ENCODE measurements at places on chromosomes 5 and 9.

GRCh38 chr5:175840050-175840841 lies 31.1 kb upstream of the CPLX2 start:
- no peak overlapping the region for H3K27ac ChIP-seq
- no peak overlapping the region for H3K4me3 ChIP-seq
- DNase-seq, result no peak
- no peaks in the 10 kb centered on the region for H3K27me3 ChIP-seq
- no peaks in the 10 kb centered on the region for H3K4me1 ChIP-seq
- no peaks in the 10 kb centered on the region for H3K36me3 ChIP-seq

DNA sequence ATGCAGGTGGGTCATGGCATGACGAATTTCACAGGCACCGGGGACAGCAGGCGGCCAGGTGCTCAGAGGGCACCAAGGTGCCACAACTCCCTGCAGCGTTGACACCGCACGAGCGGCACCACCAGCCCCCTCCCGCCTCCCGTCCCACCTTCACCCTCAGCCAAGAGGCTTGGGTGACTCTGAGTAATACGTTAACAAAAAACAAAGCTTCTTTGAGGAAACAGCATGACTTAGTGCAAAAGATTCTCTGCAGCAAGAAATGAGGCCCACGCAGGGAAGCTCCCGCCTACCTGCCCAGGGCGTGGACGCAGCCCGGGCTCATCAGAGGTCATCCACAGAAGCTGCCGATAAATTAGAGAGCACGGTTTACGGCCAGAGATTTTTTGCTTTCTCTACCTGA lies 4.1 kb downstream of the TMEM250 start:
- peaks cover 7% of the 10 kb centered on the region for H3K36me3 ChIP-seq
- no peak for DNase-seq
- peaks cover 52% of the 10 kb centered on the region for H3K4me1 ChIP-seq
- no peak overlapping the region for H3K4me3 ChIP-seq
- H3K27me3 ChIP-seq, result no peaks in the 10 kb centered on the region

DNA sequence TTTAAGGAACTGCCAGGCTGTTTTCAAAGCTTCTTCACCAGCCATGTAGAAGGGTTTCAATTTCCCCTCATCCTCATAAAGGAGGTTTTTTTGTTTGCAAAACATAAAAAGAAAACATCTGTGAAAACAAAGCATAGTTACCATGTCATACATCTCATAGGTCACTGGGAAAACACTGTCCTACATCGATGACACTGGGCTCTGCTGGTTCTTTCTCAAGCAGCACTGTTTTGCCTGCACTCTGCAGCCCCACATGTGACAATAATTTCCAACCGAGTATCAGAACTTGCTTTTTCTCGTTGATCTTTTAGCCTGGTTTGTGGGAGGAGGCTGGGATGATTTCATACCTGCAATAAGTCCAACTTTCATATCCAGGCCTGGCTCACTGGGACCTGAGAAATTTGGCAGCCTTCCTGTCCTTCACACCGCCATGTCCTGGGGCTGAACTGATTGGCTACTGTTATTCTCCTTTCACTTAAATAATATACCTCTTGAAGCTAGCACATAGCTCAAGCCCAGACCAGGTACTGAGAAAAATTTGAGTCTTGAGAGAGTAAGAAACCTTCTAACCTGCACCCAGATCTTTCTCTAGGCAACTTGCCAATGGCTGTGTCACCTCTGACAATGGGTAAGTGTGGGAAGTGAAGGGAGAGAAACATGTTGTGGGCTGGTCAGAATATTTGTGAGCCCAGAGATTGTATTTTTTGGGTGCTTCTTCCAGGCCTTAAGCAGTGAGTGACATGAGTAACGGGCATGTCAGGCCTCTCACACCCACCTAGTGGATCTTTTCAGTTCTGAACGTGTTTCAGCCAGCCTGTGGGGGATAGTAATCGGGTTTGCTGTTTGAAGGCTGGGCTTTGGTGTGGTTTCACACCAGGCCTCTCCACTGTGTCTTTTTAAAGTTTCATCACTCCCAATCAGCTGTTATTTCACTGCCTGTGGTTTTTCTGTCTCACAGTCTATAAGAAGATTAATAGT lies 502.8 kb downstream of the NTRK2 start:
- H3K4me1 ChIP-seq, result no peaks in the 10 kb centered on the region
- DNase-seq, result no peak
- no peaks in the 10 kb centered on the region for H3K36me3 ChIP-seq
- no peak overlapping the region for H3K27ac ChIP-seq

DNA sequence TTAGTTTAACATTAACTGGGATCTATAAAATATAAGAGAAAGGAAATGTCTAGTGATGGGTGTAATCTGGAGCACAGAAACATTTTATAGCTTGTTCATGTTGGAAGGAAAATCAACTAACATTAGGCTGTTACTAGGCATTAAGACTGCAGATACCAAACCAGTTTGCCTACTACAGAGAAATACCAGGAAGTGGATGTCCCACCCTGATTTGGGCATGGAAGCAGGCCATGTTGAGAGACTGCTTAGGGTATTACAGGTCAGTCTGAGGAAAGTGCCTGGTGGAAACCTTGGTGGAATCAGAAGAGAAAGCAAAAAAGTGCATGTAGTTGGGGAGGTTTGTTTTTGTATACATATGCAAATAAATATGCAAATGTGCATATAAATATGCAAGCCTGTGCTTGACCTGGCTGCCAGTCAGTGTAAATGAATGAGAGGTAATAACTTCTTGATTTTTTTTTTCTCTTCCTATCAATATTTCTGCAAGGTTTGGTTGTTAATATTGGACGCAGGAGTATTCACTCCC lies 9.6 kb upstream of the CCDC112 start:
- peaks cover 20% of the 10 kb centered on the region for H3K27me3 ChIP-seq
- no peak overlapping the region for H3K27ac ChIP-seq
- no peaks in the 10 kb centered on the region for H3K36me3 ChIP-seq
- no peak for DNase-seq

DNA sequence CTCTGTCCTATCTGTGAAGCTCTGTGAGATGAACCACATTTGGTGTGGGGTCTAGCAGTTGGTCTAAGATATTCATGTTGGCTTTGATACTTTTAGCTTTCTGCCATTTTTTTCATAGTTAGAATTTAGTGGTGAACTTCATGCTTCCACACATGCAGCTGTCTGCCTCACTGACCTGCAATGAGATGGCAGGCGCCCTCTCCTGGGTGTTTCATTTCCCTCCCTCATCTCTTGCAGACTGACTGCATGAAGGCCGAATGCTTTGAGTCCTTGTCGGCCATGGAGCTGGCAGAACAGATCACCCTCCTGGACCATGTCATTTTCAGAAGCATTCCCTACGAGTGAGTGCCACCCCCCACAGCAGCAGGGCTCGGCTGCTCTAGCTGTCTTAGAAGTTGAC lies 26.1 kb upstream of the CKMT2 start:
- no peak overlapping the region for H3K4me3 ChIP-seq
- H3K36me3 ChIP-seq, result peaks cover 11% of the 10 kb centered on the region
- H3K27me3 ChIP-seq, result no peaks in the 10 kb centered on the region
- peaks cover 24% of the 10 kb centered on the region for H3K4me1 ChIP-seq
- no peak overlapping the region for H3K27ac ChIP-seq

GRCh38 chr5:115463983-115464382 lies 80.6 kb downstream of the FEM1C start:
- DNase-seq, result no peak
- peaks cover 34% of the 10 kb centered on the region for H3K27me3 ChIP-seq
- H3K4me3 ChIP-seq, result no peak overlapping the region
- no peak overlapping the region for H3K27ac ChIP-seq
- H3K4me1 ChIP-seq, result peaks cover 4% of the 10 kb centered on the region

DNA sequence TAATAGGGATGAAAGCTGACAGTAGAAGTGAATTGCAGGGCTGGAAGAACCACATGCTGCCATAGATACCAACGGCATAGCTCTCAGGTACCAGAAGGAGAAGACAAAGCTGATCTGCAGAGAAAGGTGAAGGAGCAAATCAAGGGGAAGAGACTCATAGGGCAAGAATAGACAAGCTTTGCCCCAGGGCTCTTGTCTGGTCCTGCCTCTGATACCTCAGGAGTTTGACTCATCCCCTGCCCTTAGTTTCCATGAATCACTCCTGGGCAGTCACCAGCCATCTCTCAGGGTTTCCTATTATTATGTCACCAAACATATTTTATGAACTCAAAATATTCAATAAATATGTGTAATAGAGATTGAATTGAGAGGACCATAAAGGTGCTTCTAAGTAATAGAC lies 800.9 kb downstream of the DNAH5 start:
- no peak for DNase-seq
- no peaks in the 10 kb centered on the region for H3K36me3 ChIP-seq
- no peaks in the 10 kb centered on the region for H3K4me1 ChIP-seq
- no peak overlapping the region for H3K4me3 ChIP-seq

GRCh38 chr5:168193493-168194250 lies 97.8 kb upstream of the WWC1 start:
- H3K36me3 ChIP-seq, result no peaks in the 10 kb centered on the region
- DNase-seq, result no peak
- H3K27ac ChIP-seq, result no peak overlapping the region
- no peak overlapping the region for H3K4me3 ChIP-seq

- no peaks in the 10 kb centered on the region for H3K36me3 ChIP-seq
- H3K27me3 ChIP-seq, result no peaks in the 10 kb centered on the region
- no peak for DNase-seq
Observed at GRCh38 chr9:106286249-106286648, 576.7 kb upstream of the ZNF462 start.

DNA sequence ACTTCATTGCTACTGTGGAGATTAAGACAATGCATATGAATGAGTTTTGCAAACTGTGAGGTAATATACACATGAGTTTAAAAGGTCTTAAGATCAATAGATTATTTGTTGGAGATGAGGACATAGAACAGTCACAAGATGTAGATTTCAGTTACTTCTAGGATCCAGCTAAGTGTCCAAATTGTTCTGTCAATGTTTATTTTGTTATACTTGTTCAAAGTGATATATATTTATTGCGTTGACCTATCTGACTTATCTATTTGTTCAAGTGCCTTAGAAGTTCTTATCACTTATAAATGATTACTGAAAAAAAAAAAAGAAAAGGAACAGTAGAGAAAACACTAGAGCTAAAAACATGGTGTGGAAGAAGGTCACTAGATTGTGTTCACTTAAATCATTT lies 75.6 kb upstream of the GRIN3A start:
- H3K4me3 ChIP-seq, result no peak overlapping the region
- H3K27ac ChIP-seq, result no peak overlapping the region
- no peak for DNase-seq
- H3K36me3 ChIP-seq, result no peaks in the 10 kb centered on the region
- no peaks in the 10 kb centered on the region for H3K27me3 ChIP-seq
- no peaks in the 10 kb centered on the region for H3K4me1 ChIP-seq

- no peak overlapping the region for H3K4me3 ChIP-seq
- no peak overlapping the region for H3K27ac ChIP-seq
- no peaks in the 10 kb centered on the region for H3K36me3 ChIP-seq
- no peak for DNase-seq
Observed at GRCh38 chr5:95261437-95262175, 23.3 kb downstream of the MCTP1 start.

- no peak for DNase-seq
- peaks cover 9% of the 10 kb centered on the region for H3K27me3 ChIP-seq
- H3K36me3 ChIP-seq, result no peaks in the 10 kb centered on the region
- no peak overlapping the region for H3K4me3 ChIP-seq
- no peaks in the 10 kb centered on the region for H3K4me1 ChIP-seq
Observed at GRCh38 chr5:141040093-141040770, 10.9 kb upstream of the PCDHB1 start.

DNA sequence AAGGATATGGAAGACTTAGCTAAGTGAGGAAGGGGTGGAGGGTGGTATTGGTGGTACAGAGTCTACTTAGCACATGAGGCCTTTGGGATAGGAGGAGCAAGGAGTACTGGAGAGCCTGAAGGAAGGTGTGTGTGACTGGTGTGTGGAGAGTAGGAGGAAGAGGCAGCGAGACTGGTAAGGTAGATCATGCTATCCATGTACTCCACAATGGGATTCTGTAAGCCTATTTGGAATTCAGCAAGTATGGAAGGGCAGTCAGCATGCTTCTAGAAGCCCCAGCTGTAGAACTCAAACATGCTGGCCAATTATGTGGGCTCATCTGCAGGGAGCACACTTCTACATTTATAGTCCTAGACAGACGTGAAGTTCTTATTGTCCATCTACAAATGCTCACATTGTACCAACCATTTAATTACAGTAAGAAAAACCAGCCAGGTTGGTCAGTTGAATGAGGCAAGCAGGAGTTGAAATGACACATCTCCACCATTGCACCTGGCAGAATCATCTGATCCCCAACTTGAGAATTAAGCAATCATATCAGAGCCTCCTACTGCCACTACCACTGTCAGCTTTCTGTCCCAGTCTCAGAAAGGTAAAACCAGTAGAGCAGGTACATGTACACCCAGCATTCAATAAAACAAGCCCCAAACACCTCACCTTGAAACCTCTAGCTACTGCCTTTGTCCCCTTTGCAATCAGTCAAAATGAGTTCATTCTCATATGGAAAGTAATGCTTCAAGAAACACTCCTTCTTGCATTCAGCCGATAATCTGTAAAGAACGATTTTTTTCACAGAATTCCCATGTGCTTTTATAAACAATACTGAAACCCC lies 60.9 kb upstream of the GLRX start:
- H3K27ac ChIP-seq, result peak overlapping the region; percentile 2
- no peak overlapping the region for H3K4me3 ChIP-seq
- no peak for DNase-seq
- H3K27me3 ChIP-seq, result no peaks in the 10 kb centered on the region
- H3K4me1 ChIP-seq, result peaks cover 11% of the 10 kb centered on the region
- H3K36me3 ChIP-seq, result peaks cover 10% of the 10 kb centered on the region

DNA sequence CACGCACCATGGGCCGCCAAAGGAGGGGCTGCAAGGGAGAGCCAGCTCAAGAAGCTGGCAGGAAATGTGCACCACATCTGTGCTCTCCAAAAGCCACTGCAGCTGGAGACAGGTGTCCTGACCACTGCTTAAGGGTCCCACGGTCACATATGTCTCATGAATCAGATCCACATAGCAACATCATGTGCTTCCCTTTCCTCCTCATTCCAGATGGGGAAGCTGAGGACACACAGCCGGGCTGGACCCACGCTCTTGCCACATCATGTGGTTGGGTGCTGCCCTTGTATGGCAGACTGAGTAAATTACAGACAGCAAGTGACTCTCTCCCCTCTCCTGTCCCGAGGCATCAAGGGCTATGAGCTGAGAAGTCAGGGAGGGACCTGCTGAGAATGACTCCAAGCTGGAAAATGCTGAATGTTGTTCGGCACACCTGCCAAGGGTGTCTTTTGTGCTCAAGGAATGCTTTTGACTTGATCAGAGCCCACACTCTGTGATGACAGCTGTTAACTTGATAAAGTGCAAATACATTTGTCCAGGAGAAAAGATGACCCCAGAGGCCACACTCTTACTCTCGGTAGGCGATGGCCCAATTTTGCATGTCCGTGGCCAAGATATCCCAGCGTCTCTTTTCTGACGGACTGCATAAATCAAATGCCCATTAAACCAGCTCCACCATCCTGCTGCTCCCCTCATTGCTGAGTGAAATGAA lies 58.2 kb downstream of the NSUN2 start:
- peaks cover 23% of the 10 kb centered on the region for H3K27me3 ChIP-seq
- no peak for DNase-seq
- no peak overlapping the region for H3K27ac ChIP-seq
- H3K4me3 ChIP-seq, result no peak overlapping the region
- no peaks in the 10 kb centered on the region for H3K4me1 ChIP-seq

GRCh38 chr9:103361906-103362305 lies 366.8 kb downstream of the CYLC2 start:
- no peak overlapping the region for H3K27ac ChIP-seq
- no peak overlapping the region for H3K4me3 ChIP-seq
- no peaks in the 10 kb centered on the region for H3K36me3 ChIP-seq
- no peaks in the 10 kb centered on the region for H3K4me1 ChIP-seq
- no peaks in the 10 kb centered on the region for H3K27me3 ChIP-seq

GRCh38 chr5:92567831-92568450 lies 1013.1 kb downstream of the NR2F1-AS1 start:
- H3K27ac ChIP-seq, result no peak overlapping the region
- no peaks in the 10 kb centered on the region for H3K27me3 ChIP-seq
- no peaks in the 10 kb centered on the region for H3K36me3 ChIP-seq
- no peak overlapping the region for H3K4me3 ChIP-seq
- no peak for DNase-seq

All from activated naive CD8-positive, alpha-beta T cell treated with anti-CD3 and anti-CD28 coated beads, Interleukin-2, amount 50 U/mL, for 24 hours (primary cell).